ENCODE measurements at places on chromosomes 2 and 18.

DNA sequence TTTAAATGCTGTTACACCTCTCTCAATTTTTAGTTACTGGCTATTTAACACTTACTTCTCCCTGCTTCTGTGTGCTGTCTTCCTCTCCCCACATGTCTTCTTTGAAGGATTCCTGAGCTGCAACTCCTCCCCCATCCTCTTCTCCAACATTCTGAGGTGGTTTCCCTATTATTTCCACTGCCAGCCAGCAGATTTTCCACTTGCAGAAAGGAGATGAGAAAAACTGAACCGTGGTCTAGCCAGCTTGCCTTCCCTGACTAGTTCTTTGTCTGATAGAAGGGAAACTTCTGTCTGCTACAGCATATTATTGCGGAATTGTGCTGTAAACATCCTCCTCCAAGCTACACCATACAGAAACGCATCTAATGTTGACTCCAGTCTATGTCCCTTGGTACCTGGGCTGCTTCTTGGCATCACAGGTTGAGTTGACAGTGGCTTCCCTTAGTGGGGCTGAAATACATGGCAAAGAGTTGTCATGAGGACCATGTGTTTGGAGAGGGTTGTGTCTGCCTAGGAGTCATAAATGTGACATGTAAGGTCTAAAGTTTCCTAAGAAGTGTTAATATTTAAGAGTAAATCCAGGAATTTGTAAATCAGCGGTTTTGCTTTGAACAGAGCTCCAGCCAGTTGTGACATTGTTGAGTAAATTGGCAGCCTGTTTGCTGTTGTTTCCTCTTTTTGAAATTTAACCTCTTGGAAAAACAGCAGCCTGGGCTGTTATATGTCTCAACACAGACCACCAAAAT, 68.3 kb upstream of the RND3 start:
- peak; percentile 46 for DNase-seq

- no peak for DNase-seq
Measured at GRCh38 chr2:240995041-240996021, 3.1 kb upstream of the SNED1 start.

DNA sequence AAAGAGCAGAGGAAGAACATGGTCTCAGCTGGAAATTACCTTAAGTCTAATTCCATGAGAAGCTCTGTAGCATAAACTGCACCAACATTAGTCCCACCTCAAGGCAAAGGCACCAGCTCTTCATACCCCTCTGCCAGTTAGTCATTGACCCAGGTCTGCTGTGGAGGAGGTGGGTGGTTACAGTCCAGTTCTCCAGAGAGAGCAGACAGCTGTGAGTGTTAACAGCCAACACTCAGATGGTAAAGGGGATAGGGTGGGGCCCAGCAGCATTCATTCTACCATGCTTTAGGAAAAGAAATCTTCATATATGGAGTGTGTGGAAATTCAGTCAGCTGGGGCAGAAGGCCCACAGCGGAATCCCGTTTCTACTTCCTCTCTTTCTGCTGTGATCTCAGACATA, 159.7 kb upstream of the FBXO11 start:
- DNase-seq: peak; percentile 2

DNA sequence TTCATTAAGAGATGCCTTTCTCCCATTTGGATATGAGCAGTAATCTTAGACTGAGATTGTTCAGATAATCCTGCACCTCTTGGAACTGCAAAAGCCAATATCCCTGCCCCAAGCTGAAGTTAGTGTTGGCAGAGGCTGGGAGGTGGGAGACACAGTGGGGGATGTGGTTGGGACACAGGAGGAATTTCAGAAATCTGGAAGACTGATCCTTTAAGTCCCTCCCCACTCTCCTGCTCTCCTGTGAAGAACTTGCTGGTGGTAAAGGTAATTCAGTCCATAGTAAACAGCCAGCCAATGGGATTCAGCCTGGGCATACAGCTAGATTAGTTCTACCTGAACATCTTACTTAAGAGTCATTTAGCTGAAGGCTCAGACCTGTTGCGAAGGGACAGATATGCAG, 50.0 kb upstream of the TMEM178A start:
- DNase-seq: no peak

- no peak for DNase-seq
Measured at GRCh38 chr2:173898178-173898668, 67.0 kb downstream of the SP3 start.

GRCh38 chr2:31940920-31941319, 69.9 kb downstream of the MEMO1 start:
- no peak for DNase-seq

GRCh38 chr2:131029812-131030211, 63.4 kb downstream of the FAM168B start:
- DNase-seq: no peak

GRCh38 chr2:6723865-6724604, 141.7 kb downstream of the CMPK2 start:
- DNase-seq: no peak
